Naive thymus-derived CD8-positive, alpha-beta T cell (primary cell): ENCODE measurements at places on chromosomes 3 and 15. TPM values are rescaled to one million over a fixed set of nuclear protein-coding genes. Genes with fewer than 3 reads are reported as not detected.

The CCDC9B gene
- total RNA-seq = 1.5 TPM

The DMXL2 gene
- total RNA-seq = 10.2 TPM

The LRRC31 gene
- total RNA-seq = not detected

GRCh38 chr3:187946981-187947380, 201.7 kb upstream of the BCL6 start:
- no peaks in the 10 kb centered on the region for H3K27me3 ChIP-seq
- no peak for DNase-seq
- no peak overlapping the region for H3K27ac ChIP-seq
- H3K36me3 ChIP-seq = no peaks in the 10 kb centered on the region

DNA sequence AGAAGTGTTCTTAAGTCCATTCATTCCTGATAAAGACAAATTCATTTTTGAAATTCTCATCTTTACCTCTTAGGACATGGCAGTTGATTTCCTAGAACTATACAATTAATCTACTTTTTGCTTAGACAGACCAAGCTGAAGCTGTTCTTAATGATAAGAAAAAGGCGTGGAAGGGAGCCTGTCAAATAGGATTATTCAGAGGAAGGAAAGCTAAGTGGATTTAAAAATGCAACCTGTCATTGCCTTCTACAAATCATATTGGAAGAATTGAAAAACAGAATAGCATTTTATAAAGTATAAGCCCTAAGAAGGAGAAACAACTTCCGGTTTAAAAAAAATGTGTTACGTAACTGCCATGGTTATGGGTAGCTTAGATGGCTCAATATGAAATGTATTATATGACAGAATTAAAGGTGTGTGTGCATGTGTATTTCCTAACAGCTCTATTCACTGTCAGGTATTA, 81.2 kb upstream of the RAP2B start:
- no peak for DNase-seq
- no peaks in the 10 kb centered on the region for H3K36me3 ChIP-seq
- no peak overlapping the region for H3K4me3 ChIP-seq
- H3K4me1 ChIP-seq = no peaks in the 10 kb centered on the region

- DNase-seq = no peak
Observed at GRCh38 chr15:52496776-52497470, 31.8 kb downstream of the MYO5A start.

- H3K4me3 ChIP-seq = no peak overlapping the region
- no peak overlapping the region for H3K27ac ChIP-seq
- H3K27me3 ChIP-seq = no peaks in the 10 kb centered on the region
- no peak for DNase-seq
- H3K36me3 ChIP-seq = no peaks in the 10 kb centered on the region
Observed at GRCh38 chr15:73941449-73941848, 15.2 kb downstream of the LOXL1 start.

- H3K27me3 ChIP-seq = no peaks in the 10 kb centered on the region
- H3K4me3 ChIP-seq = no peak overlapping the region
- peaks cover 21% of the 10 kb centered on the region for H3K36me3 ChIP-seq
- peaks cover 14% of the 10 kb centered on the region for H3K4me1 ChIP-seq
- peak overlapping the region; percentile 84 for H3K27ac ChIP-seq
Observed at GRCh38 chr3:141261472-141262307, 30.1 kb downstream of the PXYLP1 start.
